ENCODE measurements at places on chromosomes 12 and 14. TPM values are rescaled to one million over a fixed set of nuclear protein-coding genes. Genes with fewer than 3 reads are reported as not detected.

RGS6 gene
- total RNA-seq, result 2.0 TPM

- DNase-seq, result no peak
- H3K27ac ChIP-seq, result no peak overlapping the region
- no peaks in the 10 kb centered on the region for H3K4me1 ChIP-seq
Measured at GRCh38 chr14:36215217-36215598, 38.7 kb upstream of the PTCSC3 start.

SLC6A13 gene
- total RNA-seq, result 0.90 TPM

AVPR1A gene
- 21.3 TPM for total RNA-seq

DNA sequence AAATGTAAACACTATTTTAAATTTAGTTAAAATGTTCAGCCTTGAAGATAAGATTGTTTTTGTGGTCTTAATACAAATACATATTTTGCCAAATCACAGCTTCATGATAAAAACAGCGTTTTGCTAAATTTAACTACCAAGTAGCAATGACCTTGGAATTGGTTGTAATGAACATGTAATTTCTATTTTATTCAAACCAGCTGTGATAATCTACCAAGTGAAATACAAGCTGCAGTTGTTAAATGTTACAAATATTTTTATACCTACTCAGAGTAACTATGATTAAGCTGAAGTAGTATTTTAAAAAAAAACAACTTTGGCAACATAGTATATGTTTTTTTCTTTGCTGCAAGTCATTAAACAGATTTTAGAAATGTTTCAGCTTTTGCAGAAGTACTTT lies 96.2 kb downstream of the CPSF2 start:
- no peaks in the 10 kb centered on the region for H3K4me1 ChIP-seq
- H3K4me3 ChIP-seq, result no peak overlapping the region
- H3K27ac ChIP-seq, result no peak overlapping the region
- DNase-seq, result no peak
